Large intestine (tissue), 12 donors: ENCODE measurements at places on chromosomes 3 and 15. TPM values are rescaled to one million over a fixed set of nuclear protein-coding genes. Genes with fewer than 3 reads are reported as not detected.

GRCh38 chr3:190043741-190044140, 77.0 kb downstream of the P3H2 start:
- DNase-seq = no peak
- no peaks in the 10 kb centered on the region for H3K36me3 ChIP-seq
- no peak overlapping the region for H3K27ac ChIP-seq
- no peaks in the 10 kb centered on the region for H3K4me1 ChIP-seq

GRCh38 chr3:88141458-88142083, 8.2 kb upstream of the C3orf38 start:
- H3K27me3 ChIP-seq = no peaks in the 10 kb centered on the region
- no peak for DNase-seq
- H3K4me3 ChIP-seq = no peak overlapping the region
- no peak overlapping the region for H3K27ac ChIP-seq

DNA sequence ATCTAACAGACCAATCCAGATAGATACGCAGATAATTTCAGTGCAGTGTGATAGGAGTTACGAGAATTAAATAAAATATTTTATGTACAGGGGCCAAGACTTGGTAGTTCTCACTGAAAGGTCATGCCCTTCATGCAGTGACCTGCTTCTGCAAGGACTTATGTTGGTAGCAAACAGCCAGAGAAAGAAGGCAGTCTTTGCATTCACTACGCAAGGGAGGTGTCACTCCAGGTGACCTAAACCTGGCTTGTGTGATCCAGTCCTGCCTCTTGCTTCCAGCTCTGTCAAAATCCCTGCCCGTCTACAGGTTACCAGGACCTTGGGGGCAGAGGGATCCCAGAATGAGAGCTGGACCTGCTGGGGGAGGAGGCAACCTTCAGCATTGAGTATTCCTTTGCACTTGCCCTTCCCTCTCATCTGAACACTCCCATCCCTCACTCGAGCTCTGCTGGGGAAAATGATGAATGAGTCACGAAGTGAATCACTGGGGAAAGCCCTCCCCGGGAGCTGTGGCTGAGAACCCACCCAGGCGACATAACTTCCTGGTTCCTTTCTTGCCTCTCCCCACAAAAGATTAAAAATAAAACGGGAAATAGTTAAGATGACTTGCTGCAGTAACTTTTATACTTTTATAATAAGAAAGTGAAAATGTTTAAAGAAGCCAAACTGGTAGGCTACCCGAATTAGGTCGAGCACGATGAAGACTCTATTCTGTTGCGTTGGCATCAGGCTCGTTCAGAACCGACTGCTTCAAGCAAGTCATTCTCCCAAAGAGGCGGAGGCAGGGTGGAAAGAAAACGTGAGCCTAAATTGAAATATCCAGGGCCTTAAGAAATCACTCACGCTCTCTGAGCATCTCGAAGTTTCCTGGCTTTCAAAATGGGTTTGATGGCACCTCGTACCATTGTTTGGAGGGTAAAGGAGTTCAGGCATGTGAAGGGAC, 216.1 kb downstream of the SLCO3A1 start:
- H3K36me3 ChIP-seq = no peaks in the 10 kb centered on the region
- H3K4me3 ChIP-seq = no peak overlapping the region
- no peak overlapping the region for H3K27ac ChIP-seq
- H3K27me3 ChIP-seq = no peaks in the 10 kb centered on the region

DNA sequence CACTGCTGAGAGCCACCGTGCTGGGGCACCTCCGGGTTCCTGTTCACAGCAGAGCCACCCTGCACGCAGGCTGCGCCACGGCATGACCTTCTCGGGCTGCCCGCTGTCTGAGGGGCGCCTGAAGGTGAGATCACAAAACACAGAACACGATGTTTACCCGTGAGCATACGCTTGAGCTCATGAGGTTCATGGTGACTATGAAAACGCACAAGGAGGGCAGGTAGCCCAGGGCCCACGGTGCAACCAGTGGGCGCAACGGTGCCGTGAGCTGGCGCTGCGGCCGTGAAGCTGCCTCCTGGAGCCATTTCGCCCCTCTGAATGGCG, 36.1 kb downstream of the KLHL25 start:
- H3K36me3 ChIP-seq = peaks cover 23% of the 10 kb centered on the region
- H3K27me3 ChIP-seq = no peaks in the 10 kb centered on the region
- no peak for DNase-seq
- H3K27ac ChIP-seq = no peak overlapping the region
- no peak overlapping the region for H3K4me3 ChIP-seq

DNA sequence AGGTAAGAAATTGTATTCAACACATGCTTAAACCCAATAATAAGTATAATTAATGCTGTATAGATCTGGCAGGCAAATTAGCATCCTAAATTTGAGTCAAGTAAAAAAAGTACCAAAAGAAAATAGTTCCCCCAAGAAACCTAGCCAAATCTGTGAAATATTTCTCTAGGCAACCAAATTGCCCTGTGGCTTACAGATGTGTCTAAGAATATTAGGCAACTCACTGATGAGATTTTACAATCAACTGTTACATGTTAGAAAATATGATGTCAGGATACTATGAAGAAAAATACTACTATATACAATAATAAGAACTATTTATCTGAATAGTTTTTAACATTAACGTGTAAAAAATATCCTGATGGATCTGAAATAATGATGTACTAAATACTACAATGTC, 397.1 kb downstream of the TIGIT start:
- DNase-seq = no peak
- H3K27ac ChIP-seq = no peak overlapping the region
- no peaks in the 10 kb centered on the region for H3K36me3 ChIP-seq
- no peaks in the 10 kb centered on the region for H3K4me1 ChIP-seq

DNA sequence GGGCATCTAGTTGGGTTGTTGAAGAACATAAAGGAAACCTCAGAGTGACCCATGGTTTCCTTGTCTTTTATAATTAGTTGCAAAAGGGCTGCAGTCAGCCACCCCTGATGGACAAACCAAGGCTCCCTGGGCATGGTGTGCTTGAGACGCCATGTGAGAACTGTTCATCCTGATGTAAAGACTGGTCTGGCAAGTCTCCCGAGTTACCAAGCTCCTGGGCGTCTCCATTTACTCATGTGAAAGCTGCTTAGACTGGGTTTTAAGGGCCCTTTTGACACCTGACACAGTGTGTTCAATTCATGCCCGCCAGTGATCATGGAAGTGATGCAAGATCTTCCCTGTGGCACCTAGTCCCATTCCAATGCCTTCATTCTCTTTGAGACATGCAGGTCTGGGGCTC, 49.4 kb downstream of the GRK7 start:
- no peaks in the 10 kb centered on the region for H3K36me3 ChIP-seq
- H3K27ac ChIP-seq = no peak overlapping the region
- H3K4me3 ChIP-seq = no peak overlapping the region
- H3K4me1 ChIP-seq = no peaks in the 10 kb centered on the region

GRCh38 chr3:10737785-10738184, 78.2 kb upstream of the SLC6A11 start:
- H3K27me3 ChIP-seq = peaks cover 15% of the 10 kb centered on the region
- H3K4me3 ChIP-seq = no peak overlapping the region
- H3K36me3 ChIP-seq = no peaks in the 10 kb centered on the region
- no peaks in the 10 kb centered on the region for H3K4me1 ChIP-seq
- no peak for DNase-seq
- H3K27ac ChIP-seq = no peak overlapping the region

GRCh38 chr3:115228266-115228665, 81.2 kb upstream of the ZBTB20 start:
- H3K4me1 ChIP-seq = no peaks in the 10 kb centered on the region
- H3K4me3 ChIP-seq = no peak overlapping the region
- DNase-seq = no peak
- H3K36me3 ChIP-seq = no peaks in the 10 kb centered on the region

GRCh38 chr3:171249245-171249644, 211.0 kb downstream of the TNIK start:
- DNase-seq = no peak
- no peaks in the 10 kb centered on the region for H3K27me3 ChIP-seq
- H3K4me3 ChIP-seq = no peak overlapping the region
- no peaks in the 10 kb centered on the region for H3K36me3 ChIP-seq

DNA sequence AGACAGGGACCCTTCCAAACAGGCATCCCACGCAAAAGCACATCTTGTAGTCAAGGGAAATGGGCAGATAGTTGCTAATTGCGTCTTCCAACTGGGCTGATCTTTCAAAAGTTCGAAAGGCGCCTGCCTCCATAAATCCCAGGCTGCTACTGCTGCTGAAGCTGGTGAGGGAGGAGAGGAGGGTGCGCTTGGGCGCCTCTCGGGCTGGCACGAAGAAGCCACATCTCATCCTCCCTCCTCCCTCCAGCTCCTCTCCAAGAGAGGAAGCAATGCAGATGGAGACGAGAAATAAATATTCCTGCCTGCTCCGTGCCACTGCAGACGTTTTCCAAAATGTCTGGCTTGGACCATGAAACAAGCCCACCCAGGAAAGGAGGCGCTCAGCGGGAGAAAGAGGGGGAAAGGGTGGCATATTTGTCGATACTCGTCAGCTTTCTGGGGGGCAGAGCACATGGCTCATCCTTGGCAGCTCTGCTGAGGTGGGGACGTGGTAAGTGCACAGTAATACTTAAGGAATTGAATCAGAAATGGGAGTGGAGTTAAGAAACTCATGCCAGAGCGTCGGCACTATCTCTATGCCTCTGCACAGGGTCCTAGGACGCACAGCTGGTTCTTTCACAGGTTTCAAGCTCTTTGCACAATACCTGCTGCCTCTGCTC, 88.9 kb upstream of the FEZF2 start:
- no peak overlapping the region for H3K4me3 ChIP-seq
- H3K36me3 ChIP-seq = no peaks in the 10 kb centered on the region
- no peak overlapping the region for H3K27ac ChIP-seq
- no peaks in the 10 kb centered on the region for H3K4me1 ChIP-seq

DNA sequence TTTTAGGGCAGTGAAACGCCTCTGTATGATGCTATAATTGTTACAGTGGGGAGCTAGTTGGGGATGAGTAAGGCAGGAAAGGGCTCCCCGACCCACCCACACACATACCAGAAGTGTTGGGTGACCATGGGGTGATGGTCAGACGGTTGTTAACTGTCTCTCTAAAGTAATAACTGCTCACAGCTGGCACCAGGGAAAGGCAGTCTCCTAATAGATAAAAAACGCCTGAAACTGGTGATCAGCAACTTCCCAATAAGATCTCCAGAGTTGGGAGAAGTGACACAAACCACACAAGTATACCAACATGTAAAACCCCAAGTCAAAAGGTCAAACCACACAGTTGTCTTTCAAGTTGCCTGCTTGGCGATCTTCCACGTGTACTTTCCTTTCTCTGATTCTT, 346.5 kb upstream of the CNTN4 start:
- H3K4me1 ChIP-seq = no peaks in the 10 kb centered on the region
- no peak for DNase-seq

DNA sequence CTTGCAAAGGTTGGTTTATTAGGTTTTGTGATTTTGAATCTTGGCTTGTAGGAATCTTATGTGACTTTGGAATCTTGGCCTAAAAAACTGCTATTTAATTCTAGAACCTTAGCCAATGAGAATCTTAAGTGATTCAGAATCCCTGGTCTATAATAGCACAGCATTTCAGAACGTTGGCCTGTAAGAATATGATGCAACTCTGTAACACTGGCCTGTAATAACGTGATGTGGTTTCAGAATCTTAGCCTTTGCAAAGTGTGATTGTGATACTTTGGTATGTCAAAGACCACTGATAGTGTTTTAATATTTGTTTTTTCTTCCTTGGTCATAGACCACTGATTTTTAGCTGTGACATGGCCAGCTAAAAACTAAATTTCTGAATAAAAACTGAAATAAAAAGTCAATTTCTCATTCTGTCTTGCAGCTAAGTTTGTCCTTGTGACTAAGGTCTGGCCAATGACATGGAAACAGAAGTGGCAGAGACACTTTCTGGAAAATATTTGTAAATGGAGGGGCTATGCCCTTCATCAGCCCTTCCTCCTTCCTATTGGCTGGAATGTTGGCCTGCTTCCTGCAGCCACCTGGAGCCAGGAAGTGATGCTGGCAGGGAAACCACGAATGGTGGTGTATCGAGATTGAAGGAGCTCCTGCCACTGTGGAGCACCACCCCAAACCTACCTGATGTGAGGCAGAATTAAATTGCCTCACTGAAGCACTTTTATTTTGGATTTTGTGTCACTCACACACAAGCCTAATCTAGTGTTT, 42.3 kb upstream of the CORO2B start:
- H3K36me3 ChIP-seq = no peaks in the 10 kb centered on the region
- H3K27ac ChIP-seq = no peak overlapping the region
- no peaks in the 10 kb centered on the region for H3K27me3 ChIP-seq

GRCh38 chr3:124260206-124260915, 268.4 kb upstream of the ROPN1 start:
- no peak overlapping the region for H3K27ac ChIP-seq
- H3K27me3 ChIP-seq = no peaks in the 10 kb centered on the region
- no peak overlapping the region for H3K4me3 ChIP-seq
- DNase-seq = no peak
- H3K36me3 ChIP-seq = no peaks in the 10 kb centered on the region

- no peak overlapping the region for H3K4me3 ChIP-seq
- H3K27ac ChIP-seq = no peak overlapping the region
- no peaks in the 10 kb centered on the region for H3K36me3 ChIP-seq
- no peaks in the 10 kb centered on the region for H3K4me1 ChIP-seq
- no peaks in the 10 kb centered on the region for H3K27me3 ChIP-seq
These were observed 212.5 kb downstream of the BCHE start for GRCh38 chr3:165624761-165625160.

- H3K27me3 ChIP-seq = no peaks in the 10 kb centered on the region
- peak overlapping the region; percentile 95 for H3K27ac ChIP-seq
- peak; percentile 37 for DNase-seq
- peaks cover 10% of the 10 kb centered on the region for H3K4me1 ChIP-seq
- H3K4me3 ChIP-seq = peak overlapping the region; percentile 59
These were observed 557 bp downstream of the DENND4A start for GRCh38 chr15:65791335-65792137.

DNA sequence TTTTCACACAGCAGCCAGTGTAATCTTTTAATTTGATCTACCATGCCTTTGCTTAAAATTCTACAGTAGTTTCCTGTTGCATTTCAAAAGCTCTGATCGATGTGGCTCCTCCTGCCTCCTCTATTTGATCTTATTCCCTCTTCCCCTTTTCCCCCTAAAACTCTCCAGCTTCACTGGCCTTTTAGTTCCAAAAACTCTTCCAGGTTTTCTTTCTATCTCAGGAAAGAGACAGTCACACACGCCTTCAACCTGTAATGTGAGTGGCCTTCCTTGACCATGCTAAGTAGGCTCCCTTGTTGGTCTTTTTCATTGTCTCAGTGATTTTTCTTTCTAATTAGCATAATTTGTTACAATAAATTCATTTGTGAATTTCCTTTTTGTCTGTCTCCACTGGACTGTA, 985 bp downstream of the TEX9 start:
- DNase-seq = peak; percentile 7
- H3K4me3 ChIP-seq = peak overlapping the region; percentile 66
- H3K36me3 ChIP-seq = no peaks in the 10 kb centered on the region
- H3K27ac ChIP-seq = no peak overlapping the region
- peaks cover 2% of the 10 kb centered on the region for H3K27me3 ChIP-seq

FOXB1 gene
- 0.03 TPM for polyA plus RNA-seq

SYNPR gene
- polyA plus RNA-seq = 0.87 TPM

FBXW12 gene
- 0.18 TPM for polyA plus RNA-seq

GCNT3 gene
- 16.3 TPM for polyA plus RNA-seq

CCDC50 gene
- 82.1 TPM for polyA plus RNA-seq

MB21D2 gene
- 18.3 TPM for polyA plus RNA-seq
